ENCODE measurements at places on chromosomes 7 and 10.

GRCh38 chr7:80150611-80151273 is 16.1 kb downstream of the GNAI1 start:
- no peak for DNase-seq

DNA sequence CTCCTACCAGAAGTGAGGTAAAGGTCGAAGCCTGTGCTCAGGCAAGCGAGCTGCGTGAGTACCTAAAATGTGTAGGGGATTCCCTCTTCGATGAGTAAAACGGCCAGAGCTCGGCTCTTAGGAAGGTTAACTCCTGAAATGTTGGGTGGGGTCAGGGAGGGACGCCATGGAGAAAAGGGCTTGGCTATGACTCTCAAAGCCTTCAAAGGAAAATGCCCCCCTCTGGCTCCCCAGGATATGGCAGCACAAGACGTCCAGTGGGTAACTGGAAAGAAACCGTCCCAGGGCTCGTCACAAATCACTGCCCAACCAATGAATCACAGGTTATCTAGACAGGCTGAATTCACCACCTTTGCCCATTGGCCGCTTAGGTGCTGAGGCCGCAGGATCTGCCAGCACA is 58.0 kb downstream of the CALML3 start:
- no peak for DNase-seq

- no peak for DNase-seq
Observed at GRCh38 chr7:127938588-127938987, 92.6 kb downstream of the LRRC4 start.

GRCh38 chr10:122207596-122207995 is 63.5 kb upstream of the BTBD16 start:
- no peak for DNase-seq

DNA sequence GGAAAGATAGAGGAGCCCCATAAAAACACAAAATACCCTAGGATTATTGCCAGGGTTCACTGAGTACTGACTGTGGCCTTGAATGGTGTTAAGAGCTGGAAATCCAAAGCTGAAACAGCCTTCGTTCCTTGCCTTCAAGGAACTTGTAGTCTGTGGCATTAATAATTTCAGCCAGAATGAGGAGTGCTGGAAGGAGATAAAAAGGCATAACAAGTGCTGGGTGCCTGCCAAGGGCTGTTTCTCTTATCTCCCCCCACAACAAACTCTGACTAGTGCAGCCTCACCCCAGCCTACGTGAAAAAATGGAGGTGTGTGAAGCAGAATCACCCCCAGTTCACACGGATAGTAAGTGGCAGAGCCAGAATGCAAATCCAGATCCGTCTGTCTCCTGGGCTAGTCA is 199.1 kb upstream of the LYZL2 start:
- DNase-seq = no peak

- no peak for DNase-seq
Observed at GRCh38 chr10:63375859-63376258, 89.9 kb downstream of the JMJD1C start.

- DNase-seq = no peak
Observed at GRCh38 chr7:158061026-158061630, 526.5 kb downstream of the PTPRN2 start.

DNA sequence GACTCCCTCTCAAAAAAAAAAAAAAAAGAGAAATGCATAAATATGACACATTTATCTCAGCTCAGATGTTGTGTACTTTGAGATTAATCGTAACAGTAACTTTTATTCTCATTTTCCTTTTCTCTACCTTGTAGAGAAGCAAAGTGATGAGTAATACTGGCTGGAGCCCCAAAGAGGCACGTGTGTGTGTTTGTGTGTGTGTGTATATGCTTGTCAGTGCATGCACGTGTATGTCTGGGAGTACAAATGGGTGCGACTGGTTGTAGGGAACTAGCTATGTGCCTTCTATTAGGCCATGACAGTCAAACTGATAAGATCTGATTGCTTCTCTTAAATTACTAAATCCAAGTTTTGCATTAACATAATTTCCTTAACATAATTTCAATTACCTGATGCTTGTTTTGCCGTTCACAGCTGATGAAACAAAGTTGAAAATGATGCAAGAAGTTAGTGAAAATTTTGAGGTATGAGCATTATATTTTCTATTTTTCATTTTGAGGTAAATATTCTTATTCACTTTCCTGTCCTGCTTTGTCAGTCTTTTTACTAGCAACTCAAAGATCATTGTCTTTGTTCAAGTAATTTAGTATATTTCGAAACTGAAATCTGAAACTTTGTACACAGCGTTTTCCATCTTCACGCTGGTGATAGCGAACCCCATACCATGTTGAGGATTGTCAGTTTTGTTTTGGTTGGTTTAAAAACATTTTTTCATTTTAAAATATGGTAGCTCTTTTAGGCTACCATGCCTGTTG is 3.4 kb downstream of the TRRAP start:
- no peak for DNase-seq

DNA sequence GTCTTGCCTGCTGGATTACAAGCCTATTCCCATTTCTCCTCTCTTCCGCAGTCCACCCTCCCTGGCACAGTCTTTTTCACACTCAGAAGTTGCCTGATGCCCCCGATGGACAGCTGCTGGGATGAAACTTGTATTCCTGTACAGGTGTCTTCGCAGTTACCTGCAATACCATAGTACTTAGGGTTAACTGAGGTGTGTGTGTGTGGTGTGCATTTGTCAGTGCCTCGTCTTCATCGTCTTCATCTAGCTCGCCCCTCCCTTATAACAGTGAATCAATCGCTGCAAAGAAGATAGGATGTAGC is 11.0 kb downstream of the NXPH1 start:
- no peak for DNase-seq

GRCh38 chr7:100685049-100685605 is 8.9 kb downstream of the GIGYF1 start:
- no peak for DNase-seq

DNA sequence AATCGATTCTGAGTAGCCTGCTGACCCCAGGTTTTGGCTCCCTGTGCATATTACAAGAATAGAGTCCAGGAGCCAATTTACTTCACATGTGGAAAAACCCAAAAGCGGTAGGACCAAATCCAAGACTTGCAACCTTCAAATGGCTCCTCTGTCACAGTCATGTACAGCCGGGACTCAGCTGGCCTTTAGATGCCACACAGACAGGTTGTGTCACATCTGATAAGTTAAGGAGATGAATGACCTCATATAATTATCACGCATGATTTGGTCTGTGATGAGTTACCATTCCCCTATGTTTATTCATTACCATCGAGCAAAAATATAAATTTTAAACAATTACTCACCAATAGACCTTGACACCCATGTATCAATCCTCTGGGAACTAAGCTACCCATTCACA is 14.2 kb downstream of the CACNA2D1 start:
- DNase-seq = no peak

DNA sequence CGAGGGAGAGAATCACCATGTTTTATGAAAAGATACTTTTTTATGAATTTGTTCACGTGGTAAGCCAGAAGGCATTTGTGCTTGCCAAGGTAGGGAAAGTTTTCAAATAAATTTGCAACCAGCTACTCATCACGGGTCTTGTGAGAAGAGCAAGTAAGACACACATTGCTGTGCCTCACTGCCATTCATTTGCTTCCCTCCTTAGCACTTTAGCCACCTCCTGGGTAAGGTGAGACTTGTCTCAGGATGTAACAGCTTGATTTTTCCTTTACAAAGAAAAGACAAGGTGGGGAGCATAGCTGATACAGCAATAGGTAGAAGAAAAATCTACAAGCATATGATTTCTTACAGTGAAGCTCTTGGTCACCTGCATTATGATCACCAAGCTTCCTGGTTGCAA is 342.4 kb upstream of the GRM3 start:
- DNase-seq = no peak

- DNase-seq = no peak
Observed at GRCh38 chr10:71832967-71833366, 18.1 kb downstream of the PSAP start.

- no peak for DNase-seq
Observed at GRCh38 chr7:88437132-88437531, 130.4 kb upstream of the STEAP4 start.

DNA sequence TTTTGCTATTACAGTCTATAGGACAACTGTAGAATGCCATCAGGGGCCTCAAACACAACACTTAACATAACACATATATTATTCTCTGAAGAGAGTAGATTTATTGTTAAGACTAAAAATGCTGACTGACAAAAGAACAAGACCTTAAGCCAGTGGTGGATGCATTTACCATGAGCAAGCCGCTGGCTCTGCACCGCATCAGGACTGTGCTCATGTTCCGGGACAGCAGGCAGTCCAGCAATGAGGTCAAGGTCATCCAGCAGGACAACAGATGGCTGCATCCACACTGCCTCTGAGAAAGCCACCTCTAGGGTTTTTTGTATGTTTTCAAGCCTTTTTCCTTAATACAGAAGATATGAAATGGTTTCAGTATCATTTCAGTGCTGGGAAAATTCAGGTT is 23.8 kb downstream of the PEX1 start:
- DNase-seq = no peak

DNA sequence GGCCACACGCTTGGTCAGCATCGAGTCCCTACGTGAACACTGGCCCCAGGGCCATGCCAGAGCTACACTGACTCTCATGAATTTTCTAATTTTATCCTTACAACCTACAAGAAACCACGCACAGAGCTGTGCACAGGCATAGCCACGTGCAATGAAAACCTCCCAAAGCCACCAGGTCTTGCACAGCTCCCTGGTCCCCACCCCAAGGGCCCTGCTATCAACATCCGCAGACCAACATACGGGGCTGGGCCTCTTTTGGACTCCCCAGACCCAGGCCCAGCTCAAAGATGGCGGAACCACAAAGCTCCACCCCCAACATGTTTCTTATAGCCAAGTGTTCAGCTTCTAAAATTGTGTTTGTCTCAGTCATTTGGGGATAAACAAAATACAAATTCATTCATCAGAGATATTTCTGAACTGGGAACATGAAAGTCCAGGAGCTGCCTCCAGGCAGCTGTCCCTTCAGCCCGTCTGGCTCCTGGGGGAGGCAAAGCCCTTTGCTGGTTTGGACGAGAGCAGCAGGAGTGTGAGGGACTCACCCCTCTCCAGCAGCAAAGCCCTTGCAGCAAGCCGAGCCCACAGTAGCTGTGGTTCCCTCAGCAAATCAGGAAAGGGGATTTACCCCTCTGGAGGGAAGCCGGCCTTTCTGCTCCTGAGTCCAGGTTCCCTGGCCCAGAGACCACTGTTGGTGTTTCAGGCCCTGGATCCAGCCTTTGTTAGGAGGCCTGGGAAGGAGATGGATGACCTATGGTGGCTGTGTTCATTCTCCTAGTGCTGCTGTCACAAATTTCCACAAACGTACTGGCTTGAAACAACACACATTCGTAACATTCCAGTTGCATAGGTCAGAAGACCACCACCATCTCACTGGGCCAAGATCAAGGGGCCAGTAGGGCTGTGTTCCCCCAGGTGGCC is 75.1 kb downstream of the OAT start:
- DNase-seq = no peak

- DNase-seq = no peak
Observed at GRCh38 chr7:134966691-134967090, 19.6 kb upstream of the AGBL3 start.
